ENCODE measurements at places on chromosomes 2 and 18.
A peak's percentile ranks its signal among the peaks of the same experiment; 100 is the strongest.

GRCh38 chr2:17375262-17375661, 143.0 kb downstream of the RAD51AP2 start:
- DNase-seq: no peak

DNA sequence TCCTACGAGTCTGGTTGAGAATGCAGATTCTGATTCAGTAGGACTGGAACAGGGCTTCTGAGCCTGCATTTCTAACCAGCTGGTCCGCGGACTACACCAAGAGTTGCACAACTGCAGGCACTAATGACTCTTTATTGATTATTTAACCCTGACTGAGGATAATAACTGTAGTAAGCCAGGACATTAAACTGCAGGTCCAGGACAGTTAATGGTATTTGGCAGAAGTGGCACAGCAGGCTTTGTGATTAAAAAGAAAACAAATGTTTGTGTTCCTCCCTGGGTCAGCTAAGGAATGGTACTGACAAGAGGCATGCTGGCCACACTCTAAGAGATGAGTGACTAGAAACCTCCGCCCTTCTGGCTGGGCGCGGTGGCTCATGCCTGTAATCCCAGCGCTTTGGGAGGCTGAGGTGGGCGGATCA, 59.4 kb downstream of the ALPK2 start:
- DNase-seq: no peak

GRCh38 chr2:68845043-68845442, 26.2 kb downstream of the BMP10 start:
- no peak for DNase-seq

GRCh38 chr2:75998451-75998850, 287.7 kb upstream of the GCFC2 start:
- no peak for DNase-seq

GRCh38 chr2:3042601-3043585, 334.7 kb downstream of the EIPR1 start:
- no peak for DNase-seq

DNA sequence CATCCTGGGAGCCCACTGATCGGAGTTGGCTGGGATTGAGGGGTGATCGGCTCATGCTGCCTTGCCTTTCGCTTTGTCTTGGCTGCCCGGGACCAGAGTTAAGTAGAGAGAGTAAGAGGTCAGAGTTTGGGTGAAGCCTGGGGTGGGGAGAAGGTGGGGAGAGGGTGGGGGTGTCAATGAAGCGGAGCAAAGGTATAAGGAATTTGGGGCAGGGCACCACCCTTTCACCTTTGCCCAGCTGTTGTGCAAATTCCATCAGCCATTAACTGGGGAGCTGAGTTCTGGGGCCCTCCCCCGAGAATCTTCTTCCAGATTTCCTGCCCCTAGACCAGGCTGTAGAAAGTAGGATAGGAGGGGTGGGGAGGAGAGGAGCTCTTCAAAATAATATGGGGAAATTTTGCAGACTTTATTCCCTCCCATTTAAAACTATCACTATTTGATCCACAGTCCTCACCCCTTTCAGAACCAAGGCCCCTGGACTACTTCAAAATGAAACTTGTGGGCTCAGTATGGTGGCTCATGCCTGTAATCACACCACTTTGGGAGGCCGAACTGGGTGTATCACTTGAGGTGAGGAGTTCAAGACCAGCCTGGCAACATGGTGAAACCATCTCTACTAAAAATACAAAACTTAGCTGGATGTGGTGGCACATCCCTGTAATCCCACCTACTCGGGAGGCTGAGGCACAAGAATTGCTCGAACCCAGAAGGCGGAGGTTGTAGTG, at the start of gene SLC23A3:
Gene SLC23A3 (minus strand): TSS at position 100 of the 725 bp plus-strand sequence. CDS start 45 bp downstream, at position 55.
- peak; percentile 5 for DNase-seq

DNA sequence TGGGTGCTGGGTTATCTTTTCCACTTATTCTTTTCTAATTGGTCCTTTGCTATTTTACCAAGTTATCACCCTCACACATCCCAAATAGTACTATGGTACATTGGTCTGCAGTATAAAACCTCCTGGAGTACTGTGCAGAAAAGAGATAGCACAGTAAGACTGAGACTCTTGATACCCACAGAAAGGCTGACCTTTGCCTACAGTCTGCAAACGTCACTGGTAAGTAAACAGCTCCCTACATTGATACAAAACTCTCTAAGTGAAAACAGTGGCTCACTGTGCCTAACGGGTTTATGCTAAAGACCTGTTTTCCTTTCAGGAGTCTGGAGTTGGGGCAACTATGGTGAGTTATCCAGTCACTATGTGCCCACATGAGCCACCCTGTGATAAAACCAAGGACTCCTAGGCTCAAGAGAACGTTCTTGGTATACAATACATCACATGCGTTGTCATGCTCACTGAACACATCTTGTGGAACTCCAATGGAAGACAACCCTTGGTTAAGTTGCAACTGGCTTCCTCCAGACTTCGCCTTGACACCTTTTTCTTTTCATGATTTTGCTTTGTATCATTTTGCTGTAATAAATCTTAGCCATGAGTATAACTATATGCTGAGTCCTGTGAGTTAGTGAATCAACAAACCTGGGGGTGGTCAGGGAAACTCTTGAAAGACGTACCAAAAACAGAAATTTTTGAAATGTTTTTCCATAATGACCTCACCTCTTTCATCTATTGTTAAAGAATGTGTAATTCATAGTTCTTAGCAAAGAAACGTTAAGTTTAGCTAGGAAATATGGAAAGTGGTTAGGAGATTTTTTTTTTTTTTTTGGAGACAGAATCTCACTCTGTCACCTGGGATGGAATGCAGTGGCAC, 104.9 kb downstream of the C2orf74 start:
- no peak for DNase-seq

GRCh38 chr18:47461977-47462376, 210.5 kb upstream of the SKOR2 start:
- no peak for DNase-seq

GRCh38 chr2:88852753-88853402, 161.4 kb downstream of the RPIA start:
- peak; percentile 11 for DNase-seq

DNA sequence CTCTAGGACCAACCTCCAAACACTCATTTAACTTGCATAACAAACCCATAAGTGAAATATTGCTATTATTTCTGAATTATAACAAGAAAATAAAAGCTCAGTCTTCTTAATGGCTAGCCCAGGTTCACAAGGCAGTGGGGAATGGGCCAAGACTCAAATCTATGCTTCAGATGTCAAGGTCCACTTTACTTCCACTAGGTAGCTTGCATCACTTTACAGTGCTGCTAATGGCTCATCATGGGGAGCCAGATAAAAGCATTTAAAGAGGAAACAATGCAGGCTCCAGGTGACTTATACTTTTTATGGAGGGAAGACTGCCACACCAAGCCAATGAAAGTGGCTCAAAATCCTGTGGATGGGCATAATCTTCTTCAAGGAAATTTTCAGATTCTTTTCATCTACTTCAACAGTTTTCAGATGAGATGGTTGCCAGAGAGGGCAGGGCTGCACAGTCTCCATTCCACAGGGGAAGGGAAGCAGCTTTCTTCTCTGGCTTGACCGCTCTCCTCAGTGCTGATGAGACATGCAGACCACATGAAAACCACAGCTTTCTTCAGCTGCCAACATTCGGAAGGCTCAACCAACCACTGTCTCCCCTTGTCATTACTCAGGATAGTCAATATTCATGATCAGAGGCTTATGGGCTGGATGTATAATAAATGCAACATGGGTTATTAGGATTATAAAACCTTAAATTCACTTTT, 361.9 kb upstream of the MEX3C start:
- DNase-seq: no peak

All from hematopoietic multipotent progenitor cell treated with erythropoietin and hydrocortisone succinate and interleukin-3 and kit ligand, for 17 days (in vitro differentiated cells).